Endothelial cell (in vitro differentiated cells): ENCODE measurements at places on chromosomes 16 and 17. TPM values are rescaled to one million over a fixed set of nuclear protein-coding genes. Genes with fewer than 3 reads are reported as not detected.

GRCh38 chr16:46756772-46757171, 8.6 kb upstream of the MYLK3 start:
- H3K27me3 ChIP-seq: peaks cover 6% of the 10 kb centered on the region
- no peak overlapping the region for H3K27ac ChIP-seq
- peaks cover 13% of the 10 kb centered on the region for H3K4me1 ChIP-seq
- no peak overlapping the region for H3K4me3 ChIP-seq
- H3K36me3 ChIP-seq: no peaks in the 10 kb centered on the region

GRCh38 chr16:85220125-85220839, 108.0 kb upstream of the CIBAR2 start:
- H3K27ac ChIP-seq: no peak overlapping the region
- H3K27me3 ChIP-seq: no peaks in the 10 kb centered on the region
- H3K4me1 ChIP-seq: peaks cover 8% of the 10 kb centered on the region

DNA sequence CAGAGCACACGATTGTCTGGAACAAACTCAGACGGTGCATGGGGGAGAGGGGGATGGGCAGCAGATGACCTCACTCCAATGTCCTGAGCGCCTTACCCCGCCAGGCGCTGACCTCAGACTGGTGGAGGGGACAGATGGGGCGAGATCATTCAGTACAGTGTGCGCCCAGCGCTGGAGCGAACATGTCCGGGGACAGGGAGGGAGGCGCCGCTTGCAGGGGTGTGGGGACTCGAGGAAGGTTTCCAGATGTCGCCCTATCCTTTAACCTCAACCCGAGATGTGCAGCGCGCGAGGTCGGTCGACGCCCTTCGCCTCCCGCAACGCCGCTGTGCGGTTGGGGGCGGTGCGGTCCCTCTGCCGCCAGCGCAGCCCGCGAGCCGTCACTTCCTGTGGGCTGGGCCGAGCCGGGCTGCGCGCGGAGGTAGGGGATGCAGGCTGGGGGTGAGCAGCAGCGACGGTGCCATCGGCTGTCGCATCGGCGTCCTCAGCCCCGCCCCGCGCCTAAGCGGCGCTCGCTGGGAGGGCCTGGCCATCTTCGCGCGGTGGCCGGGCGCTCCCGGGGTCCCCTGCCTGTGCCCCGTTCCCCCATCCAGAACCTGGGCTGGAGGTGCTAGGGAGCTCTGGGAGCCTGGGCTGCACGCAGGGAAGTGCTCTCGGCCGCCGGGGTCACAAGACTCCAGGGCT, 5.3 kb upstream of the CDR2L start:
- H3K4me1 ChIP-seq: peaks cover 6% of the 10 kb centered on the region
- H3K27ac ChIP-seq: peak overlapping the region; percentile 79
- H3K36me3 ChIP-seq: no peaks in the 10 kb centered on the region
- peak; percentile 70 for DNase-seq
- H3K27me3 ChIP-seq: peaks cover 13% of the 10 kb centered on the region

- H3K4me3 ChIP-seq: no peak overlapping the region
- no peaks in the 10 kb centered on the region for H3K4me1 ChIP-seq
- no peaks in the 10 kb centered on the region for H3K36me3 ChIP-seq
- DNase-seq: no peak
Observed at GRCh38 chr17:54626146-54626703, 274.4 kb upstream of the TOM1L1 start.

Gene KRTAP3-1
- total RNA-seq: not detected

Gene CRISPLD2
- 0.54 TPM for total RNA-seq

DNA sequence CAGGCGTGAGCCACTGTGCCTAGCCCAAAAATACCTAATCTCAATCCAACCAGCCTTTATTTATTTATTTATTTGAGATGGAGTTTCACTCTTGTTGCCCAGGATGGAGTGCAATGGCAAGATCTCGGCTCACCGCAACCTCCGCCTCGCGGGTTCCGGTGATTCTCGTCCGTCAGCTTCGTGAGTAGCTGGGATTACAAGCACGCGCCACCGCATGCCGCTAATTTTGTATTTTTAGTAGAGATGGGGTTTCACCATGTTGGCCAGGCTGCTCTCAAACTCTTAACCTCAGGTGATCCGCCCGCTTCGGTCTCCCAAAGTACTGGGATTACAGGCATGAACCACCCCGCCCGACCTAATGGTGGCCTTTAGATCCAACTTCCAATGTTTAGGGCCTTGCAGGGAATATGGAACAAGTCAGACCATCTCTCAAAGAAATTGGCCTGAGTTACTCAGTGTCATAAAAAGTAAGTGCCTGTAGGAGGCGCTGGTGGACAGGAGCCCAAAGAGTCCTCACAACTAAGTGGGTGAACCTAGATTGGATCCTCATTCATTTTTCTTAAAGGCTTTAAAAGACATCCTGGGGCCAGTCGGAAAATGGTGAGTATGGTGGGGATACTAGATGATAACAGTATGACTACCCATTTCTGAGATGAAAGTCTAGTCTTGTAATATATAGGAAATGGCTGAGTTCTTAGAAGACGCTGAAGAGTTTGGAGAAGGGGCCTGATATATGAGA, 4.6 kb downstream of the ZSCAN10 start:
- H3K27ac ChIP-seq: peak overlapping the region; percentile 10
- H3K4me3 ChIP-seq: no peak overlapping the region
- peaks cover 25% of the 10 kb centered on the region for H3K4me1 ChIP-seq
- peaks cover 14% of the 10 kb centered on the region for H3K27me3 ChIP-seq

DNA sequence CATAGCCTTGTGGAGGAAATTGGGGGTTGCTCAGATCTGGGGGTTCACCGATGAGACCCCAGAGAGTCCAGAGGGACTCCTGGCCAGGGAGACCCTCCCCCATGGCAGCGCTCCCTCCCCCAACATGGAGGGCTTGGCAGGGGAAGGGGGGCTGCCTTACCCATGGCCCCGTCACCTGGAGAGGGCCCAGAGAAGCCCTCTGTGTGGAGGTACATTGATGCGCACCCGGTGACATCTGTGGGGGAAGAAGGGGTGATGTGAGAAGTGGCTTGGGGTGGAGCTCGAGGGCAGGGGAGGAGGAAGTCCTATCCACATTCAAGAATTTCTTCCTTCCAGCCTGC, 16.2 kb downstream of the ETV4 start:
- peaks cover 9% of the 10 kb centered on the region for H3K36me3 ChIP-seq
- H3K4me3 ChIP-seq: peak overlapping the region; percentile 42
- peak overlapping the region; percentile 92 for H3K27ac ChIP-seq
- peaks cover 6% of the 10 kb centered on the region for H3K27me3 ChIP-seq
- no peak for DNase-seq

Gene COPZ2
- total RNA-seq: not detected

Gene ENPP7
- not detected for total RNA-seq

- H3K27me3 ChIP-seq: peaks cover 6% of the 10 kb centered on the region
- no peak for DNase-seq
- H3K4me1 ChIP-seq: no peaks in the 10 kb centered on the region
Observed at GRCh38 chr16:66238696-66239095, 127.8 kb upstream of the CDH5 start.
